ENCODE measurements at places on chromosomes 12 and 14.

DNA sequence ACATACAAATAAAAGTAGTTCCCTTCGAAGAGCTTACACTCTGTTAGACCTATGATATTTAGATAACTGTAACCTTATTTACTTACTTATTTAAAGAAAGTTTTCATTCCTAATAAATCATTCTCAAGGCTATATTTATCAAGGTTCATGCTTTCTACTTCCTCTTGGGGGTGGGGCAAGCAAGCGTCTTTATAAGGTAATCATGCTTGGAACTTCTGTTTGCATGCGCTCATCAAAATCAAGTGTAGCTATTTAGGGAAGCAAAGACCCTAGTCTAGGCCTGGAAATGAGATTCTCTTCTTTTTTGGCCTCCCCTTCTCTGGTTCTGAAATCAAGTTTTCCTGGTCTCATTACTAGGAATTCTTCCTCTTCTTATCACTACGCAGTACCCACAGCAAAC, 766 bp downstream of the RERG start:
- DNase-seq = no peak

GRCh38 chr14:104976198-104977007, 1.8 kb downstream of the AHNAK2 start:
- peak; percentile 46 for DNase-seq

GRCh38 chr12:14941369-14941768, 3.0 kb upstream of the ERP27 start:
- DNase-seq = no peak

DNA sequence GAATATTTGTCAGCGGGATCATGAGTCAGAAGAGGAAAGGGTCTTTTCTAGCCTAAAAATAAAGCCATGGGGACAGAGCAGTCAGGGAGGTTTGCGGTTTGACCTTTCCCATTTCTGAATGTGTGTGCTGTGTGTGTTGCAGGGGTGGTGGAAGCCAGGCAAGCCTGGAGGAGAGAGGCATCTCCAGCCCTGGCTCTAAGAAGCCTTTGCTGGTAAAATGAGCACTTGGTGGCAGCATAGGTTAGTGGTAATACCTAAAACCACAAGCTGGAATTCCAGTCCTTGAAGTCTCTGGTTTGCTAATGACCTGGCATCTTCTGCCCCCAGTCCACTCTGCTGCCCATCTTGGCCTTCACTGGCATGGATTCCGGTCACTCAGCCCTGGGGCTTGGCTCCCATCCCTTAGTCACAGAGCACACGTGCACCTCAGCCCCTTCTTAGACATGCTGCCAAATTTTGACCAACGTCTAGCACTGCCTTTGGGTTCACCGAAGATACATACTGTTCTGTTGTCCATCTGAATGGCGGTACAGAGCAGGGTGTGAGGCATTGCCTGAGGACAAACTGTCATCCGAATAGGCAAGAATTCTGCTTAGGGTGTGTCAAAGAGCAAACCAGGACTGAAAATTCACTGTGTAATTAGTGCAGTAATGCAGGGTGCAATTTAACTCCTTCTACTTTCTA, 52.7 kb downstream of the KCNA5 start:
- DNase-seq = no peak

GRCh38 chr14:93939304-93940229, 12.4 kb downstream of the FAM181A start:
- peak; percentile 63 for DNase-seq

- no peak for DNase-seq
These were observed 22.7 kb upstream of the TEX22 start for GRCh38 chr14:105375635-105376057.

DNA sequence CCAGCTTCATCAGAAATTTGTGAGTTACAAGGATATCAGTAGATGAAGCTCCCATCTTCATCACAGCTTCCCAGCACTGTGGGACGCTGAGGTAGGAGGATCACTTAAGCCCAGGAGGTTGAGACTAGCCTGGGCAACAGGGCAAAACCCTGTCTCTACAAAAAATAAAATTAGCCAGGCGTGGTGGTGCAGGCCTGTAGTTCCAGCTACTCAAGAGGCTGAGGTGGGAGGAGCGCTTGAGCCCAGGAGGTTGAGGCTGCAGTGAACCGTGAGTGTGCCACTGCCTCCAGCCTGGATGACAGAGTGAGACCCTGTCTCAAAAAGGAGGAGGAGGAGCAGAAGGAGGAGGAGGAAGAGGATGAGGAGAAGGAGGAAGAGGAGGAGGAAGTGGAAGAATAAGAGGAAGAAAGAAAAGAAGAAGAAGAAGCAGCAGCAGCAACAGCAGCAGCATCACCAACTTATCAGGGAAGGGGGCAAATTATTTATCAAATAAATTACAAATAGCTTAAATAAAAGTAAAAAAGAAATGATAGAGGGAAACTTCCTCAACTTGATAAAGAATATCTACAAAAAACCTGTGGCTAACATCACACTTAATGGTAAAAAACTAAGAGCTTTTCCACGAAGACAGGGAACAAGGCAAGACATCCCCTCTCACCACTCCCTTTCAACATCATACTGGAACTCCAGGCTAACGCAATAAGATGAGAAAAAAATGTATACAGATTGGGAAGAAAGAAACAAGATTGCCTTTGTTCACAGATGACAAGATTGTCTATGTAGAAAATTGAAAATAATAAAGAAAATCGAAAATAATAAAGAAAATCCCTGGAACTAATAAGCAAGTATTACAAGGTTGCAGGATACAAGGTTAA, 69.6 kb downstream of the NINJ2 start:
- no peak for DNase-seq

- no peak for DNase-seq
These were observed 53.1 kb downstream of the PPP1R36 start for GRCh38 chr14:64602826-64603225.

DNA sequence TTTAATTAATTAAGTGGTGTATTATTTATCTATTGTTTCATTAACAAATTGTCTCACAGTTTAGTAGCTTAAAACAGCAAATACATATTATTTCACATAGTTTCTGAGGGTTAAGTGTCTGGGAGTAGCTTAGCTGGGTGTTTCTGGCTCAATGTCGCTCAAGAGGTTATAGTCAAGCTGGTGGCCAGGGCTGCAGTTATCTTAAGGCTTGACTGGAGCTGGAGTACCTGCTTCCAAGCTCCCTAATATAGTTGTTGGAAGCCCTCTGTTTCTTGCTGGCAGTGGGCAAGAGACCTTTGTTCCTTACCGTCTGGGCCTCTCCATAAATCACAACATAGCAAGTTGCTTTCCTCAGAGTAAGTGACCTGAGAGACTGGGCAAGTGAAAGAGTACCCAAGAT, 66.6 kb downstream of the RAD51B start:
- DNase-seq = no peak

- DNase-seq = no peak
These were observed 20.6 kb upstream of the ITGA5 start for GRCh38 chr12:54439521-54440255.

DNA sequence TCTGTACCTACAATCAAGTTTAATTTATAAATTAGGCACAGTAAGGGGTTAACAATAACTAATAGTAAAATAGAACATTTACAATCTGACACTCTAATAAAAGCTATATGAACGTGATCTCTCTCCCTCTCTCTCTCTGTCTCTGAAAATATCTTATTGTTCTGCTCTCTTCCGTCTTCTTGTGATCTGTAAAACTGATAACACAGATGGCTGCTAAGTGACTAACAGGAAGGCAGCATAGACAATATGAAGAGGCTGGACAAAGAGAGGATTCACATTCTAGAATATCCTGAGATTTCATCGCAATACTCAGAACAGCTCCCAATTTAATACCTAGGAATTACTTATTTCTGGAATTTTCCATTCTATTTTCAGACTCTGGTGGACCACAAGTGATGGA, 827.2 kb downstream of the FLRT2 start:
- no peak for DNase-seq

GRCh38 chr14:56098021-56098420, 20.2 kb upstream of the PELI2 start:
- DNase-seq = no peak

DNA sequence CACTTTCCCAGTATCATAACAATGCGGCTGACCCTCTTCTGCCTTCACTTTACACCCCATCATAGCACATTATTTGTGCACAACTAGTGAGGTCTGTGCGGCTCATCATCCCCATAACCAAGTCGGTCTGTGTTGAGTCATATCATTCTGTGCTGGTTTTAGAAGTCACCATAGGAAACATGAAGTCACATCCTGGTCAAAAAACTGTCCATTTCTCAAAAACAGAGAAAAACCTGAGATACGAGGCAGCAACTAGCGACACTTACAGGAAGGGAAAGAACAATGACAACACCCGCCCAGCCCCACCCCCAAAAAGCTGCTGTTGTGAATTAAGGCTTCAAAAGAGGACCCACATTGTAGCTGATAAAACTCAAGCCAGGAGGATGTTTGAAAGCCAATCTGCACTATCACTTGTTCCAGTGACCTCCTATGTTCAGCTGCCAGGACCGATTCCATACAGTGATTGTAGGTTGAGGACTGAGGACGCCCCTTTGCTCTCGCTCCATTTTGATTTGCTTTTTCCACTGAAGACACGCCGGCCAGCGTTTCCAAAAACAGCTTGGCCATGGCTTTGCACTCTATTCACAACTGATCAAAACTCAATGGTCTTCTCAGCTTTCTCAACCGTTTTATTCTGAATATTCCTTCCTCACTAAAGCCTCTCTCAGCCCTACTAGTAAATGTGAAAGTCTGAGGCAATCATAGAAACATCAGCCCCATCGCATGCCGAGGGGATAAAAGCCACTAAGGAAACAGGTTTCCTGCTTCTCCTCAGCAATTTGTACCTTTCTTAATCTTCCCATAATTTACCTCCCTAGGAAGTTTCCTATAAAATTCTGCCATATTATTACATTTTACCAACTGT, 87.5 kb downstream of the DUSP16 start:
- DNase-seq = no peak

GRCh38 chr12:94560431-94561221, 89.7 kb downstream of the TMCC3 start:
- DNase-seq = peak; percentile 30

Data from caudate nucleus (tissue), 63 donors.